ENCODE measurements at places on chromosomes 7 and 10.

GRCh38 chr10:111944331-111944730, 239.2 kb downstream of the GPAM start:
- no peak for DNase-seq

DNA sequence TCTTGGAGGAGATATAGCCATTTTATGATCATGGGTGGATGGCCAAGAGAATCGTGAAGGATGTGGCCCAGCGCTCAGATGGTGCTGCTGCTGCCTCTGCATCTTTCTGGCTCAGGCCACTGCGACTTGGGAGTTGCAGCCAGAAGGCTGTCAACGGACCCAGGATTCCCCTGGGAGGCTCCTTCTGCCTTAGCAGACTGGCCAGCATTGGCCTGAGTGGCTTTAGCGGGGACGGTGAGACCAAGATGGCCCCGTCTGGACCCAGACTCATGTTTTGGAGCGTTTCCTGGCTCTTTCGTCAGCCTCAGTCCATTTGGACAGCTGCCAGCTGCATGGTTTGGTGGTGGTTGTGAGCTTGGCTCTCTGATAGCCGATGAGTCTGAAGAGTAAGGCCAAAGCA, 97.2 kb downstream of the GALNT17 start:
- no peak for DNase-seq

DNA sequence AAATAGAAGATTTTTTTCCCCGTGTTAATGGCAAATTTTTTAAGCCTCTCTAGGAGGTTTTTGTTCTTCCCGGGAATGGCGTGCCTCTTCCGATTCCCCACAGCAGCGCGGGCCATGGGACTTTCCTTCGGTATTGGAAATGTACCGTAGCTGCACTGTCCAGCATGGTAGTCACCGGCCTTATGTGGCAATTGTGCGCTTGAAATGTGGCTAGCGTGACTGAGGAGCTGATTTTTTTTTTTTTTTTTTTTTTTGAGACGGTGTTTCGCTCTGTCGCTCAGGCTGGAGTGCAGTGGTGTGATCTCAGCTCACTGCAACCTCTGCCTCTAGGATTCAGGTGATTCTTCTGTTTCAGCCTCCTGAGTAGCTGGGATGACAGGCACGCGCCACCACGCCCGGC, 938 bp upstream of the TCTN3 start:
- no peak for DNase-seq

DNA sequence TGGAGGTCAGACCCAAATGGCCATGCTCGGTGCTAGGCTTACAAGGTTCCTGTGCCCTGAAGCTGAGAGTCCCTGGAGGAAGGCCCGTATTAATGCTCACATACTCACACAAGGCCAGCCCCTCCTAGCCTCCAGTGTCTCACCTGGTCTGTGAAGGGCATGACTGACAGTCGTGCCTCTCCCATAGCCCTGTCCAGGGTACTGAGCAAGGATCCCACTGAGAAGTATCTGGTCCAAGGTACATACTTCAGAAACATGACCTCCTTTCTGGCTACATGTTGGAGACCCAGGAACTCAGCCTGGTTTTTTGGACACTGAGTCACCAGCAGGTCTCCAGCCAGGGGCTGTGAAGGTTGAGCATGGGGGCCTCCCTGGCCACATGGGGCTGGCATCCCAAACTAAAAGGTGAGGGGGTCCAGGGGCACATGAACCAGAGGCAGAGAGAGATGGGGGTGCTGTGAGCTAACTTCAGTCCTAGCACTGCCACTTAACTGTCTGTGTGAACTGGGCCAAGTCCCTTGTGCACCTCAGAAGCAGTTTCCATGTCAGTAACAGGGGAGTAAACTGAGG, 17.6 kb upstream of the RASGEF1A start:
- no peak for DNase-seq

DNA sequence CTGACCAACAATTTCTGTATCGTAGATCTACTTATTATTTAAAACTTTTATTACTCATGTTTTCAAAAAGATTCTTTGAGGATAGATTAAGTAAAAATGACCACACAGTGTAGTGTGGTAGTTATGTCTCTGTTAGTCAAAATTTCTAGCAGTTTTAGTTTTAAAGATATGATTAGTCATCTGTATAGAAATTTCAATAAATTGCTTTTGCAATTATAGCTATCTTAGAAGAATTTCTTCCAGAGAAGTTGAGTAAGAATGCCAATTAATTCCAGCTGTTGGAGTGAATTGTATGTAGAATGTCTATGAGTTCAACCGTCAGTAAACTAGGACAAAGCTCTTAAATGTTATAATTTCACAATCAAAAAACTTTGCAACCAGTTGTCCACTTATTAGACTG, 229.7 kb downstream of the CDK14 start:
- no peak for DNase-seq

- no peak for DNase-seq
Observed at GRCh38 chr10:73997461-73997786, 492 bp upstream of the VCL start.

DNA sequence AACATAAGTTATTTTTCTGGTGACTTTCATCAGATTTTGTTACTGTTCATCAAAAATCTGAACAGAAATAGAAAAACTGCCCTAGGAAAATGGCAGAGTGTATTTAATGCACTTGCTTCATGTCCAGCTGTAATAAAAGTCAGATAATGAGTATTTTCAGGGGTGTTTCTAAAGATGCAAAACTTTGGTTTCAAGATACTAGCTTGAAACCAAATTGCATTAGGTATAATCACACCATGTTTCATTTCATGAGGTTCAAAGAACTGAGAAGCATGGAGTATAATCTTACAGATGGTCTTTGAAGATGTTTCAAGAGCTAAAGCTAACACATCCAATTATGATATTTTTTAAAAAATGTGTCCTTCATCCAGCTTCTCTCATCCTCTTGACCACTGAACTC, 128.9 kb downstream of the NRCAM start:
- no peak for DNase-seq

DNA sequence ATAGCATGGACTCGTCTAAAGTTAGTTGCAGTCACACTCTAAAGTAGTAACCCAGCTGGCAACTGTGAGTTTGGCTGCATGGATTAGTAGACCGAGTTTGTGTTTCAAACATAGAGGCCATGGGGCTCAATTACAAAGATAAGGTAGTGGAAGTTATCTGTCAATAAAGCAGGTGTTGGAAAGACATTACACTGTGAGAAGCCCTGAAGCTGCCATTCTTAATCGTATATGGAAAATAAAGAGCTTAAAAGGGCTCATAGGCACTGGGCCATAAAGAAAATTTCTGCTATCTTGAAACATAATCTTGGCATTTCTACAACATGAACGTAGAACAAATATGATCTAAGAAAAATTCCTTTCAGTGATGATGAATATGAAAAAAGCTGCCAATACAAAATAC, 837.7 kb downstream of the REEP3 start:
- DNase-seq, result no peak

- DNase-seq, result no peak
Observed at GRCh38 chr7:134804351-134804750, 24.9 kb downstream of the CALD1 start.

DNA sequence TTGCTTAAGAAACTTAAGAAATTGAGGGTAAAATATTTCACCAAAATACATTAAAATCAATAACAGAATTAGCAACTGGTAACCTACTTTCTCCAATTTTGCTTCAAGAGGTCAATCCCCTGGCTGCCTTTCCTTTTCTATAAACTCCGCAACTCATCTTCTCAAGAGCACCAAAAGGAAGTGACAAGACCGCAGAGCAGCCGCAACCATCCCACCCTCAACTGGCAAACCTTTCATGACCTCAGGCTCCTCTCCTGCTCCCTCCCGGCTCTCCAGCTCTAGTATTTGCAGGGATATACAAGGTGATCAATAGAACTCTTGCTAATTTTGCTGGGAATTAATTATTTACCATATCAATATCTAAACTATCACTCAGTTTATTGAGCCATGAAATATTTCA, 88.9 kb downstream of the ATE1 start:
- no peak for DNase-seq

DNA sequence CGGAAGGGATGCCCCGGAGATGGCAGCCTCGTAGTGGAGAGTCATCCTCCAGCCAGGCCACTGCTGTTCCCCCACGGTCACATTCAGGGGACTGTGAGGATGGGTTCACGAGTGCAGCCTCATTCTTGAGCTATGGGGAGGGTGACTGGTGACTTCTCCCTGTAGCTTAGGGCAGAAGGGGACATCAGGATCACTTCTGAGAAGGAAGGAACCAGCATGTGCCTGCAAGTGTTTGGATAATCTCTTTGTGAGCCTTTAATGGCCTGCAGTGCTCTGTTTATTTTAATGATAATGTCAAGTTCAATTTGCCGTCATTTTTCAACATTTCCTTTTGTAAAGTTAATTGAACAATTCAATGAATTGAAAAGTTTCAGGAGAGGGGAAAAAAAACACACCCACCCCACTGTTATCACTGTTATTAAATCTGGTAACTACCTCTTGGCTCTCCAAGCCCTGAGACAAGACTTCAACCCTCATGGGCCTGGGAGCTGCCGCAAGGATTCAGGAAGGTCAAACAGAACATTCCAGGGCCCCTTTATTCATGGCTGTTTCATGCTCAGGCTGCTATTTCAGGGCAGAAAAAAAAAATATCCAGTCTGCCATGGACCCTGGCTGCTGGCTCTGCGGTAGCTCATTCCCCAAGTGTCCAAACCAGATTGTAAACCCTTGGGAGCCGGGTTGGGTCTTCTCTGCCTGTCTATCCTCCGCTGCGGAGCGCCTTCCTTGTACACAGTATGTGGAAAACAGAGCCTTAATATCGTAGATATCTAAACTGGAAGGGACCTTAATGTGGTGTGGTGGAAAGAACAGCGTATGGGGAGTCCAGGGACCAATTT, 100.4 kb downstream of the CDH23 start:
- DNase-seq, result no peak

GRCh38 chr7:129804111-129804889, 148.5 kb downstream of the UBE2H start:
- no peak for DNase-seq

DNA sequence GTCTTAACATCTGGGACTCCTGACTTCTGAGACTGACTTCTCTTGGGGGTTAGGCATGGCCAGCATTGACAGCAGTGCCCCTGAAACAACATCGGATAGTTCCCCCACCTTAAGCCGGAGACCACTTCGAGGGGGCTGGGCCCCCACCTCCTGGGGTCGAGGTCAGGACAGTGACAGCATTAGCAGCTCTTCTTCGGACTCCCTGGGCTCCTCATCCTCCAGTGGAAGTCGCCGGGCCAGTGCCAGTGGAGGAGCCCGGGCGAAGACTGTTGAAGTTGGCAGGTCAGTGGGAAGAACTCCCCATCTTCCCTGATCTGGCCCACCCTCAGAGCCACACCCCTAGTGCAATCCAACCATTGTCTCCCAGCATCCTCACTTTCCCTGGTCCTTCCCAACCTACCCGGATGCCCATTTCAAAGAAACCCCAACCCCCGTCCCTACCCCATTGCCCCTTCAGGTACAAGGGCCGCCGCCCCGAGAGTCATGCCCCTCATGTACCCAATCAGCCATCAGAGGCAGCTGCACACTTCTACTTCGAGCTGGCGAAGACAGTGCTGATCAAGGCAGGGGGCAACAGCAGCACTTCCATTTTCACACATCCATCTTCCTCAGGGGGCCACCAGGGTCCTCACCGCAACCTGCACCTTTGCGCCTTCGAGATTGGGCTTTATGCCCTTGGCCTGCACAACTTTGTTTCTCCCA, 12.1 kb downstream of the ZSWIM8 start:
- no peak for DNase-seq

DNA sequence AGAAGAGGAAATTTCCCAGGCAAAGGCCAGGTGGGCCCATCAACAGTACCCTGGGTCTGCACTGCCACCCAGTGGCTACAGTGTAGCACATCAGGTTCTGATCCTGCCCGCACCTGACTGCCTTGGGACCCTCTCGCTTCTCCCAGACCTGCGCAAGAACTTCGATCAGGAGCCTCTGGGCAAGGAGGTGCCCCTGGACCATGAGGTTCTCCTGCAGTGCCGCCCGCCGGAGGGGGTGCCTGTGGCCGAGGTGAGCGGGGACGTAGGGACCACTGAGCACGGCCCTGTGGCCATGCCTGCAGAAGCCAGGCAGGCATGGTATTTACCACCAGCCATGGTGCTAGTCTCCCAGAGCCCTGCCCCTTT, 33.9 kb upstream of the SLC29A3 start:
- DNase-seq, result no peak

- no peak for DNase-seq
Observed at GRCh38 chr10:19811540-19811939, 4.7 kb upstream of the PLXDC2 start.
